ENCODE measurements at places on chromosomes 2 and 18. TPM values are rescaled to one million over a fixed set of nuclear protein-coding genes. Genes with fewer than 3 reads are reported as not detected.

Gene APLF
- 6.8 TPM for total RNA-seq

Gene OST4
- total RNA-seq: 300 TPM

Gene ADAM23
- total RNA-seq: 7.8 TPM

Gene TGOLN2
- 90.3 TPM for total RNA-seq

Gene ANO7
- total RNA-seq: 1.1 TPM

Gene ABCG8
- total RNA-seq: not detected

Gene FBXO41
- total RNA-seq: 0.18 TPM

Gene NT5DC4
- not detected for total RNA-seq

Gene RAD51AP2
- total RNA-seq: not detected

Gene OXER1
- total RNA-seq: not detected

Gene FIGN
- total RNA-seq: 4.1 TPM

Gene SKA1
- total RNA-seq: 3.0 TPM

Gene CLEC4F
- total RNA-seq: not detected

Gene SERPINB10
- total RNA-seq: not detected

All from fibroblast of the aortic adventitia (primary cell).